ENCODE measurements at places on chromosomes 1 and 21. TPM values are rescaled to one million over a fixed set of nuclear protein-coding genes. Genes with fewer than 3 reads are reported as not detected.

PRDM15 gene
- total RNA-seq = 5.1 TPM

SLC1A7 gene
- not detected for total RNA-seq

MAP1LC3C gene
- total RNA-seq = 1.1 TPM

SPATA46 gene
- total RNA-seq = not detected

RIMS3 gene
- 0.59 TPM for total RNA-seq

CACNA1S gene
- 5.3 TPM for total RNA-seq

PIK3R3 gene
- 5.5 TPM for total RNA-seq

DPT gene
- total RNA-seq = 191 TPM

OSCP1 gene
- total RNA-seq = 10.4 TPM

PEA15 gene
- total RNA-seq = 26.8 TPM

Data from skin of body (tissue), 3 donors.